ENCODE measurements at places on chromosomes 12 and 14.

GRCh38 chr14:105938055-105938863, 411.9 kb downstream of the TMEM121 start:
- no peak for DNase-seq

- DNase-seq: peak; percentile 84
Measured at GRCh38 chr12:48350249-48351021, at the start of gene ZNF641. Gene ZNF641, minus strand, starts transcription at chr12:48350919. Its CDS starts 2,829 bp downstream, at chr12:48348090.

- no peak for DNase-seq
Measured at GRCh38 chr12:77481687-77482086, 349.0 kb upstream of the NAV3 start.

- no peak for DNase-seq
Measured at GRCh38 chr12:120037851-120038250, 48.8 kb downstream of the BICDL1 start.

GRCh38 chr12:44446181-44446580, 429.9 kb downstream of the NELL2 start:
- DNase-seq: no peak

GRCh38 chr14:44979273-44979672, 17.3 kb downstream of the TOGARAM1 start:
- no peak for DNase-seq

GRCh38 chr12:47134005-47134404, 54.2 kb upstream of the AMIGO2 start:
- DNase-seq: no peak

DNA sequence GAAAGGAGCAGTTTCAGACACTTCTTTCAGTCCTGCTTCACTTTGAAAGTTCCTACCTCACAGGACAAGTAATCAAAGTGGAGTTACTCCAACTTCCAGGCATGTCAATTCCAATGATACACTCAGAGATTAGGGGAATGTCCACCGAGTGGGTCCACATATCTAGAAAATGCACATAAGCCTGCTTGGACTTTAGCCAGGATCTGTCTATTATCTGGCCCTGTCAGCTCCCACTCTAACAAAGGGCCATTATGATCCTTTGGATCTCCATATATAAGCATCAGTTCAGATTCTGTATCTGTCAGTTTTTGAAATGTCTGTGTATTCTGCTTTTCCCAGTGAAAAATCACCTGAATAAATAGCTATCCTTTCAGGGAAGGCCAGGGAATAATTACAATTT, 112.9 kb upstream of the ATXN7L3B start:
- DNase-seq: no peak

DNA sequence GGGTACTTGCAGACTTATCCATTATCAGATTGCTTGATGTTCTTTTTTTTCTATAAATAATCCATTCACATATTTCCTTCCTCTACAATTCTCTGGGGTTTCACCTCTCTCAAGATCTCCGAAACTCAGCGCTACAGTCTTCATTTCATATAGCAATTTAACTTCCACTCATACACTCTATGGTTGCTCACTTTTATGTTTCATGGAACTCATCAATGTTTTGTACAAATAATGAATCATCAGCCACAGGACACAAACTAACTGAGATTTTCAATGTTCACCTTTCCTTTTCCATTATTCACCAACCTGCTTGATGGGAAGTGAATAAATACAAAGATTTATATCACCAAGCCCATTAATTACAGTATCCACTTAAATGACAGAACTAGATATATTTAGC, 534.7 kb downstream of the LRFN5 start:
- DNase-seq: no peak

GRCh38 chr12:51188359-51189051, 15.6 kb upstream of the TFCP2 start:
- no peak for DNase-seq

- no peak for DNase-seq
Measured at GRCh38 chr12:69932676-69933552, 107.9 kb downstream of the MYRFL start.

- DNase-seq: no peak
Measured at GRCh38 chr12:69241438-69242092, 2.2 kb downstream of the CPSF6 start.

GRCh38 chr14:69760810-69761209, 6.1 kb upstream of the SRSF5 start:
- DNase-seq: no peak

DNA sequence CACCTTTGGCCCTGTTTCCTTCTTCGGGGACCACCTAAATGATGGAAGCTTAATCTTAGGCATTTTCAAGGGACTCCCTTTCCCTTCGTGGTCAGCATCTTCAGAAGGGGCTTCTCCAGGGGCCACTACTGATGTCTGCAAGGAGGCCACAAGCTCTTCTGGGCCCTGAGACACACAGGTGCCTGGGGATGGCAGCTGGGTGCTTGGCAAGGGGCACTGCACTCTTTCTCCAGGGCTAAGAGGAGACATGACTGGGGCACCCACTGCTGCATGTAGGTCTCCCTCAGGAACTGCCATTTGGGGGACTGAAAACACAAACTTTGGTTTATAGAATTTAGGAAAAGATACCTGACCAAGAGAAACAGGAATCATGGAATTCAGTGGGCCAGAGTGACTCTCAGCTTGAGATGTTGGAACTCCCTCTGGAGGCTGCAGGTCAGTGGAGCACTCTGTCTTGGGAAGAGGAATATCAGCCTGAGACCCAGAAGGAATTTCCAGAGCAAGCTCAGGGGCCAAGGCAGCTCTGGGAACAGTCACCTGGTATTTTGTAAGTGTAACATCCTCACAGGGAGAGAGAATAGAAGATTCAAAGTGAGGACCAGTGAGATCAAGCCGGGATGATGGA, 16.0 kb downstream of the PLD4 start:
- no peak for DNase-seq

- DNase-seq: no peak
Measured at GRCh38 chr14:52021957-52022600, 32.7 kb downstream of the RTRAF start.

- DNase-seq: no peak
Measured at GRCh38 chr12:19642345-19642744, 203.1 kb downstream of the AEBP2 start.

GRCh38 chr12:131455581-131456110, 255.2 kb upstream of the SFSWAP start:
- DNase-seq: no peak

- no peak for DNase-seq
Measured at GRCh38 chr12:66048218-66048834, 82.2 kb downstream of the LLPH start.

DNA sequence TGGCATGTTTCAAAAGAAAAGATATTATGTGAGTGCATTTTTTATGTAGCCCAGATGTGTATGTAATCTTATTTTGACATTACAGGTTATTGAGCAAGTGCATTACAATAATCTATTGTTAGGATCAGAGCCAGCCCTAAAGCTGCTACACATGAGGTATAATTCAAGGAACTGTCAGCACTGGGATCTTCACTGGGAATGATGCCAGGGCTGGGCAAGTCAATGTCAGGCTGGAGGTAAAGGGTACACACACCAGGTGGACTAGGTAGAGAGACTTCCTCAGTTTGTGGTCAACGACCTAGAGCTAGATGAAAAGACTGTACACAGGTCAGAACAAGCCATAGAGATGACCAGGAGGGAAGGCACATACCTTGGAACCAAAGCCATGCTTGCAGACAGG, 15.4 kb downstream of the TRIM9 start:
- DNase-seq: no peak

DNA sequence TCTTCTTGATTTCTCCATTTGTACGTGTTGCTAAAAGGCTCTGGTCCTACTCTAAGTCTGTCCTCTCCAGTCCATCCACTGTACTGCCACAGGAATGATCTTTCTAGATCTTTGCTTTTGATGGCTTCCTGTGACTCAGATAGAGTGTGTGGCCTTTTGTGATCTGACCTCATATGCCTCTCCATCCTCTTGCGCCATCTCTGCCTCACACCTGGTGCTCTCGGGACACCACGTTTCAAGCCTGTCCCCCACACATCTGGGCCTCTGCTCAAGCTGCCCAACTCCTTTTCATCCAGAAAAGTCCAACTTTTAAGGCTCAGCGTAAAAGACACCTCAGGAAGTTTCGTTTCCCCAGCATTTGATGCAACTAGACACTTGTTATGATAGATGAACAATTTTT, 39.0 kb downstream of the DCAF4 start:
- DNase-seq: no peak

- DNase-seq: no peak
Measured at GRCh38 chr12:40020261-40020691, 85.6 kb downstream of the SLC2A13 start.

DNA sequence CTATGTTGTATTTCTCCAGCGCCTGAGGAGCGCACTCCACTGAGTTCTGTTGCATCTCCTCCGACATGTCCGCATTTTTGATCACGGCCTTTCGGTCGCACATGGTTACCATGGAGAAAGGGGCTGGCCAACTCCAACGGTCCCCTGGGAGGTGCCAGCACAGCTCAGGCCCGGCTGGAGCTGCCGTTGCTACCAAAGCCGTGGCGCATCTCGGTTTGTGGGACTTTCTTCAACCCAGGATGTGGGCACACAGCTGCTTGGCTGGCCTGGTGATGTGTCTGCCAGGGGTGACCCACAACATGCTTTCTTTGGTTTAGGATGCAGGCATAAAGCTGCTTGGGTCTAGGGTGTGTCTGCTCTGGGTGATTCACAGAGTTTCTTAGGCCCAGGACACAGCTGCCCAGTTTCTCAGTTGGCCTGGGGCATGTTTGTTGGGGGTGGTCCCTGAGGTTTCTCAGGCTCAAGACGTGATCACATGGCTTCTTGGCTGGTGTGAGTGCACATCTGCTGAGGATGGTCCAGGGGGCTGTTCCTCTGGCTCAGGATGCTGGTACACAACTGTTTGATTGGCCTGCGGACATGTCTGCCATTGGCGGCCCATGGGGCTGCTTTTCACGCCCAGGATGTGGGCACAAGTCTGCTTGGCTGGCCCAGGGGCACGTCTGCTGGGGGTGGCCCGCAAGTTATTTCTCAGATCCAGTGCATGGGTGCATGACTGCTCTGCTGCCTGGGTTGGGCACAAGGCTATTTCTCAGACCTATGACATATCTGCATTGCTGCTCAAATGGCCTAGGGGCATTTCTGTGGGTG, 25.9 kb upstream of the GTF2A1 start:
- DNase-seq: no peak

DNA sequence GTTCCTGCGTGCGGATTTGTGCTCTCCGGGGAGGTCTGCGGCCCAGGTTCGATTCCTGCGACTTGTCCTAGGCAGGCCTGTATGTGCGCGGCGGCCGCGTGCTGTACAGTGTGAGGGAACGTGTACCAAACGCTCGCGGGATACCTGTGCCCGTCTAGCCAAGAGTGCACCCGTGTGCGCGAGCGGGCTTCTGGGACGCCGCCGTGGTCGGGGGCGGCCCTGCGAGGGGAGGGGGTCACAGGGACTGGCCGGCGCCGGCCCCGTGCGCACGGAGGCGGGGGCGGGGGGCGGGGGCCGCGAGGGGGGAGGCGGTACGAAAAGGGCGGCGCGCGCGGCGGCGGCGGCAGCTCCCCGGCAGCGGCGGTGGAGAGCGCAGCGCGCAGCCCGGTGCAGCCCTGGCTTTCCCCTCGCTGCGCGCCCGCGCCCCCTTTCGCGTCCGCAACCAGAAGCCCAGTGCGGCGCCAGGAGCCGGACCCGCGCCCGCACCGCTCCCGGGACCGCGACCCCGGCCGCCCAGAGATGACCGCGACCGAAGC, at the start of gene DLK1:
Gene DLK1, plus strand, starts transcription at position 343 of the 536 bp plus-strand sequence. Its CDS starts 177 bp downstream, at position 520.
- no peak for DNase-seq

GRCh38 chr12:95244350-95244749, 26.7 kb downstream of the VEZT start:
- DNase-seq: no peak

- no peak for DNase-seq
Measured at GRCh38 chr12:53941187-53941586, 2.6 kb downstream of the HOXC13 start.

DNA sequence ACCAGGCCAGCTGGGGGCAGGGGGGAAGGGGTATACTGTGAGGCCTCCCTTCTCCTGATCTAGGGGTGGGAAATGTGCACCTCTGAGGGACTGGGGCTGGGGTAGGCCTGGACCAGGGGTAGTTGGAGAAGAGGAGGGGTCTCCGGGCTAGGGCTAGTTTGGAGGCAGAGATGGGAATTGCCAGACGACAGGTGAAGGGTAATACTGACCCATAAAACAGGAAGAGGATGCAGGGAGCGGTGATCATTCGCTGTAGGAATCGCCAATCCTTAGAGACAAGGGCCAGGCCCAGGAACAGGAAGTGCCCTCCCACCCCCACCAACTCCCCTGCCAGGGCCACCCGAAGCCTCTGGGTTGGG, 4.4 kb downstream of the SLC22A17 start:
- DNase-seq: no peak

- no peak for DNase-seq
Measured at GRCh38 chr14:58947156-58947555, 241.3 kb upstream of the DAAM1 start.

DNA sequence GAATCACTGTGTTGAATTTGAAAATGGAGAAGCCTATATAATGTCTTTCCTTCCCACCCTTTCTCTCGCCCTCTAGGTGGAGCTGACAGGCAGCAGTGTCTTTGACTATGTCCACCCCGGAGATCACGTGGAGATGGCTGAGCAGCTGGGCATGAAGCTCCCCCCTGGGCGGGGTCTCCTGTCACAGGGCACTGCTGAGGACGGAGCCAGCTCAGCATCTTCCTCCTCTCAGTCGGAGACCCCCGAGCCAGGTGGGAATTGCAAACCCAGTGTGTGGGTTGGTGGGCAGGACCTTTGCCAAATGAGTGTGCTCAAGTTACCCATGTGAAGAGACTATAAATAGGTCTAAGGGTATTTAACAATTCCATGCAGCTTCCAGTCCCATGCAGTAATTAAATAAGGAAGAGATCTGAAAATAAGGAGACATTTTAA, 274.7 kb downstream of the EGLN3 start:
- peak; percentile 9 for DNase-seq

GRCh38 chr12:120870415-120870814, 33.7 kb downstream of the SPPL3 start:
- no peak for DNase-seq

- no peak for DNase-seq
Measured at GRCh38 chr14:100531152-100532121, 55.8 kb downstream of the BEGAIN start.

GRCh38 chr12:89874146-89874545, 165.5 kb upstream of the ATP2B1 start:
- DNase-seq: no peak

- DNase-seq: no peak
Measured at GRCh38 chr12:88351146-88351545, 209.0 kb downstream of the TMTC3 start.

DNA sequence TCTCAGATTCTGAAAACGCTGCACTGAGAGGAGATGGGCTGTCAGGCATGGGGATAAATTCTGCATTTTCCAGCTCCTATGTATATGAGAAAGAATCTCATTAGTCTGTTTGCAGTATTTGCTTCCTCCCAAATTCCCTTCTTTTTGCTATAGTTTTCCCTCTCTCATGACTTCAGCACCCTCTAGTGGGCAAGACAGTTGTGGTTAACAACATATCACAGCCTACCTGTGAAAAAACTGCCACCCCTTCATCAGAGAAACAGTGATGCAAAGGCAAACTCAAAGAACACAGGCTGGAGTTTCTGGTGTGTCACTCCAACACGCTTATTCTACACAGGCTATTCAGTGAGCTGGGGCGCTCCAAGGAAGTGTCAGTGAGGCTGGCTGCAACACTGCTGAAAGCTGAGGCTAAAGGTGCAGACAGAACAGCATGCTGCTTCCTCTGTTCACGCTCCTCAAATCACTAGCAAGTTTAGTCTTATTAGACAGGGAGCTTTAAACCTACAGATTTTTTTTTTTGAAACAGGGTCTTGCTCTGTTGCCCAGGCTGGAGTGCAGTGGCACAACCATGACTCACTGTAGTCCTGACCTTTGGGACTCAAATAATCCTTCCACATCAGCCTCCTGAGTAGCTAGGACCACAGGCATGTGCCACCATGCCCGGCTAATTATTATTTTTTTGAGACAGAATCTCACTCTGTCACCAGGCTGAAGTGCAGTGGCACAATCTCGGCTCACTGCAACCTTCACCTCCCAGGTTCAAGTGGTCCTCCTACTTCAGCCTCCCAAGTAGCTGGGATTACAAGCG, 19.3 kb downstream of the ZC2HC1C start:
- DNase-seq: peak; percentile 28
